ENCODE measurements at places on chromosomes 4 and X.

DNA sequence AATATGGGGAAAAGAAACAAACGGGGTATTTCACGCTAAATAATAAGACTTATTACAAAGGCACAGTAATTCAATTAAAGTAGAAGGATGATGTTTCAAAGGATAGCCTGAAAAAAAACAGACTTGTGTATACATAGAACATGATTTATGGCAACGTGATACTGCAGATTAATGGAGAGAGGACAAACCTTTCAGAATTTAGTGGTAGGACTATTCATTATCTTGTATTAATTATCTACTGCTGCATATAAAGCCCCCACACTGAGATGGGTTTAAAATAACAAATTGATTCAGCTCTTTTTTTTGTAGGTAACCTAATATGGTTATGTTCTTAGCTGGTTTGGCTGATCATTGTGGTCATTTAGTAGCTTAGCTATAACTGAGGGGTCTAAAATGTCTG is 1269.0 kb downstream of the FSTL5 start:
- DNase-seq: no peak

DNA sequence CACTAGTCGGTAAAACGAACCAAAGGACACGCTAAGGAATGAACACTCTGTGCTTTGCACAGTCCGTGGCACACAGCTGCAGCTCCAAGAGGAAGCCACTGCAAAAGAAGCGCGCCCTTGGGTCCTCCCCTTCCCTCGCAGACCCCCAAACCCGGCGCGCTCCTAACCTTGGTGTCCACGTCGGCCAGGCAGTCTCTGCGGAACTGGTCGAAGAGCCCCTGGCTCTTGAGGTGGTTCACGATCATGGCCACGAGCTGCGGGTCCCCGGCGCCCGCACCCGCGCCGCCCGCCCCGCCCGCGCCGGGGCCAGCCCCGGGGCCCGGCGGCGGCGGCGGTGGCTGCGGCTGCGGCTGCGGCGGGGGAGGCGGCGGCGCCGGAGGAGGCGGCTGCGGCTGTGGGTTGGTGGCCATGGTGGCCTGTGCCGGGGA is 333 bp downstream of the BOD1L1 start:
- DNase-seq: peak; percentile 39

GRCh38 chr4:85151371-85151770 is 184.9 kb upstream of the WDFY3 start:
- DNase-seq: no peak

- DNase-seq: no peak
These were observed 195.3 kb downstream of the KCNIP4 start for GRCh38 chr4:21753084-21753760.

DNA sequence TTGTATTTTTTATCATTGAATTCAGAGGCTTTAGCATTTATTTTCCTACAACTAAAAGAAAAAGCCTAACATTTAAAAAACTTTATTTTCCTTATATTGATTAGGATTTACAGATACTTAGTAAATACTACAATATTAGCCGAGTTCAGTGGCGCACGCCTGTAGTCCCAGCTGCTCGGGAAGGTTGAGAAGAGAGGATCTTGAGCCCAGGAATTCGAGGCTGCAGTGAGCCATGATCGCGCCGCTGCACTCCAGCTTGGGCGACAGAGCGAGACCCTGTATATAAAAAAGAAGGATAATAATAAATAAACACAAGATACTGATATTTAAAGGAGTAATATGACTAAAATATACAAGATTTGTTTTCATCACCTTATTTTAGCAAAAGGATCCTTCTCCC is 681 bp upstream of the UPF3B start:
- no peak for DNase-seq

DNA sequence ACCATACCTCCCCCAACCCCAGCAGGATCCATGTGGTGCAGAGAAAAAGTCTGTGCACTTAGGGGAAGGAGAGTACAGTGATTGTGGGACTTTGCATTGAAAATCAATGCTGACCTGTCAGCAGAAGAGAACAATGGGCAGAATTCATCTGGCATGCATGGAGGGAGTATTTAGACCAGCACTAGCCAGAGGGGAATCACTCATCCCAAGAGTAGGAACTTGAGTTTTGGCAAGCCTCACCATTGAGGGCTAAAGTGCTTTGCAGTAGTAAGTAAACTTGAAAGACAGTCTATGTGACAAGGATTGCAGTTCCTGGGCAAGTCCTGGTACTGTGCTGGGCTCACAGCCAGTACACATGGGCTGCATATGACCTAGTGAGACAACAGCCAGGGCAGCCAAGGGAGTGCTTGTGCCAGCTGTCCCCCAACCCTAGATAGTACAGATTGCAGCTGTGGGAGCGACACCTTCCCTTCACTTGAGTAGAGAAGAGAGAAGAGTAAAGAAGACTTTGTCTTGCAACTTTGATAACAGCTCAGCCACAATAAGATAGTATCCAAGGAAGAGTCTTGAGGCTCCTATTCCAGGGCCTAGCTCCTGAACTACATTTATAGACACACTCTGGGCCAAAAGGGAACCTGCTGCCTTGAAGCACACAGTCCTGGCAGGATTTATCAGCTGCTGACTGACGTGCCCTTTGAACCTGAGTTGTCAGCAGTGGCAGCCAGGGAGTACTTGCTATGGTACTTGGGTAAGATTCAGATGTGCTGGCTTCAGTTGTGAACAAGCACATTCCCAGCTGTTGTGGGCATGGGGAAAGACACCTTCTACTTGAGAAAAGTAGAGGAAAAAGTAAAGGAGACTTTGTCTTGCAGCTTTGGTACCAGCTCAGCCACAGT is 48.7 kb downstream of the HDX start:
- DNase-seq: no peak

DNA sequence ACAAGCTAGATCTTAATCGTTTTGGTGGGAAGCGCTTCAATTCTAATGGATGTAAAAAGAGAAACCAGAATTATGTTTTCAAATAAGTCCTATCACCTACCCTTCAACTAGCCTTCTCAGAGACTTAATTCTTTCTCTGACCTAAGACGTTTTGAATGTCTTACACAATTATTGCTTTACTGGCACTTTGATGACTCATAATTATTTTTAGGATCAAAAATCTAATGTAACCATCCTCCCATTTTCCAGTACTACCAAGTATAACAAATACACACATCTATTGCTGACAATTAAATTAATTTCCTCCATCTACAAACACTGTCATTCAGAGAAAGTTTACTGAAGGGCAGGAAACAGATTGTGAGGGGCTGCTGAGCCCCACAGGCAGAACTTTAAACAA is 108.6 kb downstream of the PPP3CA start:
- DNase-seq: peak; percentile 54

GRCh38 chr4:154779362-154779947 is 1.6 kb upstream of the RBM46 start:
- DNase-seq: peak; percentile 4

GRCh38 chr4:140851032-140851636 is 94.9 kb upstream of the TBC1D9 start:
- DNase-seq: peak; percentile 79

- DNase-seq: peak; percentile 44
These were observed 24.1 kb downstream of the SH3KBP1 start for GRCh38 chrX:19863212-19863856.

DNA sequence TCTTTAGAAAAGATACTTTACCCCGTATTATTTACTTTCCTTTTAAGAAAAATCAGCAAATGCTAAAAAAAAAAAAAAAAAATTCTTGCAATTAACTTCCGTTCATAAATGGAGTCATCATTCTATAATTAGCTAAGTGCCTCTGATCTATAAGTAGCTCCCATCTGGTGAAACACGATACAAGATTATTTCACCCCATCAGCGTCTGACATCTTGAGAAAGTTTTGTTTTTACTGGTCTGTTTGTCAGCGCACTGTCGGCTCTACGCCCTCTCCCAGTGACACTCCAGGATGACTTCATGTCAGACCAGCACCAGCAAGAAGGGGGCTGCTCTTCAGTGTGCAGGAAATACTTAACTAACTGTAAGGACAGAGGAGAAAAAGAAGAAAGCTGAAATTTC is 108.3 kb downstream of the AFAP1 start:
- peak; percentile 4 for DNase-seq

DNA sequence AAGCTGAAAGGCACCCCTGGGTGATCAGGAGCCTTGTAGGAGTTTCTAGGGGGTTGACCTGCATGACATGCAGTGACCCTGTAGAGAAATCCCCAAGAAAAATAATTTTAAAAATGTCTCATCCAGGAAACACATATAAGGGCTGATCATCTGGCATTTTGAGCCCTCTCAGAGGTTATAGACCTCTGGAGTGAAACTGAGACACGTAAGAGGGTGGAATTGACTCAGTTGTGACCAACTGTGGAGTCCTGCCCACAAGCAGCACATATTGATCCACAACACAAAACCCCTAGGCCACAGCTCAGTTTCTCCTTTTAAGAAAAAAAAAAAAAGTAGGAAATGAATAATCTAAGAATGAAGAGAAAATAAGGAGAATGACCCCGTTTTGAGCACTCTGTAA is 32.5 kb upstream of the MTMR8 start:
- DNase-seq: no peak

DNA sequence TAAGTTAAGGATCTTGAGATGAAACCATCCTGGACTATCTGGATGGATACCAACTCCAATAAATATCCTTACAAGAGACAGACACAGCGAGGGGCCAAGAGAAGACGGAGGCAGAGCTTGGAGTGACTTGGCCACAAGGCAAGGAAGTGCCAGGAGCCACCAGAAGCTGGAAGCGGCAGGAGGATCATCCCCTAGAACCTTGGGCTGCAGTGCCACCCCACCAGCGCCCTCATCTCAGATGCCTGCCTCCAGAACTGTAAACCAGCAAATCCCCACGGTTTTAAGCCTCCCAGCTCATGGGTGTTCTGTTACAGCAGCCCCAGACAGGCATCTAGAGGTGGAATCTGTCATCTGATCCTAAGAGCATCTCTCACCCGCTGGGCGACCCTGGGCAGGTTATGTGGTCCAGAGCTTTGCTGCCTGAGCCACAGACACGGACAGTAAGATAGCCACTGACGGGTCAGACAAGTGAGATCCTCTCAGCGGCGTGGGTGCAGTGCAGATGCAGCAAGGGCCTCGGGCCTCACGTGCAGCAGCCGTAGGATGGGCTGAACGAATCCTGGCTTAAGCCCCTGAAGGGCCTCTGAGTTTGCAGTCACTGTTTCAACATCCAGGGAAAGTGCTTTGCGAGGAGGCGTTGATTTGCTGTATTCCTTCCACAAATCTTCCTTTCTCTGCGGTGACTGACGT is 25.1 kb upstream of the MXD4 start:
- no peak for DNase-seq

DNA sequence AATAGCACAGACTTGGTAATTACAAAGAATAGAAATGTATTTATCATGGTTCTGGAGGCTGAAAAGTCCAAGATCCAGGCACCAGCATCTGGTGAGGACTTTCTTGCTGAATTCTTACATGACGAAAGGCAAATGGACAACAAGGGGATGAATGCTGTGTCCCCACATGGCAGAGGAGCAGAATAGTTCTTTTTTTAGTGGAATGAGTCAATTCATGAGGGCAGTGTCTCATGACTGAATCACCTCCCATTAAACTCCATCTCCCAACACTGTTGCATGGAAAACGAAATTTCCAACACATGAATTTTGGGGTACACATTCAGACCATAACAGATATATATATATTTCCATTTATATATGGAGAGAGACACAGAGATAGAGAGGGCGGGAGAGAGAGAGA is 628.3 kb downstream of the TRIML1 start:
- DNase-seq: no peak

DNA sequence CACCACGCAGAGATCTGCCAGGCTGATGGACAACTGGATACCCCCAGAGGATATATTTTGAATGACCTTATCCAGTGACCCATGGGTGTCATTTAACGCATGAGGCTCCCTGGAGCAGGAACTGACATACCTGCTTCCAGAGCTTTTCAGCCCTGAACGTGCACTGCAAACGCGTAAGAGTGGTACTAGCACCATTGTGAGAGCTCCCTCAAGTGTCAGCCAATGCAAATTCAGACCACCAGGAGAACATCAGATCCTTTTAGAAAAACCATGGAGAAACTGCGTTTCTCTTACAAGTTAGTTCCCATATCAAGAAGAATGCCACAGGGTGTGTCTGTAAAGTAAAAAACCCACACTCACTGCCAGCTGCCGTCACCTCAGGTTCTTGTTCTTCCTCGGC is 7.3 kb downstream of the TREX2 start:
- peak; percentile 1 for DNase-seq

DNA sequence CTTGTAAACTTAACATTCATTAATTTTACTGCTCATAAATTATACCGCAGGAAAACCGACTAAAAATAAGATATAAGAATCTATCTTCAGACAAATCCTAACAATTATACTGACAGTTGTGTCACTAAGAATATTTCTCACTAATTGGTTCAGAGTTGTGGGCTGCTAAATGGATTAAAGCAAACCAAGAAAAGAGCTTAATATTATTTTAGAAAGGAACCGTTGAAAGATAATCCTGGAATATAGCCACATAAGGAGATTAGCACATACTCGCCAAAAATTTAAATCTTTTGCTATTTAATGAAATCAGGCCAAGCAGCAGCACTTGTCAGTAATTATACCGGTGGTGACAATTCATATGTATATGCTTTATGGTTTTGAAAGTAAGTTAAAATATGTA is 132.8 kb downstream of the SLIT2 start:
- DNase-seq: no peak

DNA sequence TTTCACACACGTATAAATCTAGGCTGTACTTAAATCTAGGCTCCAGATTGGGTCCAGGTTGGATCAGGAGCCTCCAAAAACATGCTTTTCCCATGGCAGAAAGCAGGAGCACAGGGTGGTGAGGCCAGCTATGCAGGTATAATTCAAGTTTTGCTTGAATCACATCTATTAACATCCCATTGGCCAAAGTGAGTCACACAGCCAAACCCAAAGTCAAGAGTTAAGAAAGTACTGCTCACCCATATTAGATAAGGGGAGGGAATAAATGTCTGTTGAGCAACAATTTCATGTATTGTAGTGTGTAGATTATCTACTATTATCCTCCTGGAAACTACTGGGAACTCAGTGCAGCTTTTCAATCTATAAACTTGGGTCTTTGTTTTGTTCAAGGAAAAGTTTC is 12.8 kb downstream of the SUPT20HL2 start:
- DNase-seq: no peak

DNA sequence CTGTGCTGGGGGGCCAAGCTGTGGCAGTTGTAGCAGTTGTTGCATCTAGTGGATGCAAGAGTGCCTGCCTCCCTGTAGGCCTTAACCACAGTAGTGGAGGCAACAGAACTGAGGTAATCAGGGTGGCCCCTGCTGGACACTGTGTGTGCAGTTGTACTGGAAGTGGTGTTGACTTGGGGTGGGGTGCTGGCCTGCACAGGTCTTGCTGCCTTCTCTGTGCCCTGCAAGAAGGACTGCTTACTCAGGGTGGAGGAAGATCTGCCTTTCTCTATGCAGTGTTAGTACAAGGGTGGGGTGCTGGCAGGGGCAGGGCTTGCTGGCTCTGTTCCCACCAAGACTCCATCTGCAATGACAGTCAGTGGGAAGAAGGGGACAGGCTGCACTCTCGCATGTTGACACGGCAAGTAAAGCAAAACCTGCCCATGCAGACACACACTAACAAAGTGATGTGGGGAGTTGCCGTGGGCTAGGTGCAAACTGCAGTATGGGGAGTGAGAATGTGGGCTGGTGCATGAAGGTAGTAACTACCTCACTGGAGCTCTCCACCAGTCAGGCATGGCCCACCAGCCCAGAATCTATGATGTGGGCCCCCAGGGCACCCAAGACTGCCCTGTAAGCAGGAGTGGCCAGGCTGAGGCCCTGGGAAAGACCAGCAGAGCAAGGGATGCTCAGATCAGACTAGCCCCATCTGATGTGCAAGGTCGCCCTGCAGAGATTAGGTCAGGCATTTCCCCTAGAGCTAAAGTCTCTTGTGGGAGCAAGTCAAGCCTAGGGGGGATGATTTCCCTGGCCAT is 594.9 kb downstream of the TECRL start:
- no peak for DNase-seq
